ENCODE measurements at places on chromosomes 5 and 9.

- no peak for DNase-seq
Measured at GRCh38 chr5:5044247-5044840, 95.8 kb upstream of the ADAMTS16 start.

- DNase-seq: no peak
Measured at GRCh38 chr5:172797771-172798191, 26.8 kb upstream of the DUSP1 start.

DNA sequence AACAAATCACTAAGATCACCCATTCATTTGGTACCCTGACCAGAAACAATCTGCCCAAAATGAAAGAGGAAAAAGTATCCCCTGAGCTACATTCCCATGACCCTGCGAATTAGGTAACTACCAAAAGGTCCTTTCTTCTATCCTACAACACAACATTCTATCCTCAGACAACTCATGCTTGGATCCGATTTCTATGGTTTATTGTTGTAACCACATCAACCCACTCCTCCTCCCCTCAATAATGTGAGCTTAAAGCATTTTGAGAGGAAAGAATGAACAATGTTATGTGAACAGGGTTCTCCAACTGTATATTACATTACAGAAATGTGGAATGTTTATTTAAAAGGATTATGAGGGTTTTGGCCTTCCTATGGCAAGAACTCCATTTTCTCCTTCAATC is 4.0 kb downstream of the SLC35D2 start:
- no peak for DNase-seq

- no peak for DNase-seq
Measured at GRCh38 chr5:113057557-113057984, 81.0 kb downstream of the DCP2 start.

- DNase-seq: no peak
Measured at GRCh38 chr9:36251428-36251827, 6.8 kb downstream of the GNE start.

GRCh38 chr5:61449804-61450492 is 117.9 kb downstream of the ZSWIM6 start:
- no peak for DNase-seq

DNA sequence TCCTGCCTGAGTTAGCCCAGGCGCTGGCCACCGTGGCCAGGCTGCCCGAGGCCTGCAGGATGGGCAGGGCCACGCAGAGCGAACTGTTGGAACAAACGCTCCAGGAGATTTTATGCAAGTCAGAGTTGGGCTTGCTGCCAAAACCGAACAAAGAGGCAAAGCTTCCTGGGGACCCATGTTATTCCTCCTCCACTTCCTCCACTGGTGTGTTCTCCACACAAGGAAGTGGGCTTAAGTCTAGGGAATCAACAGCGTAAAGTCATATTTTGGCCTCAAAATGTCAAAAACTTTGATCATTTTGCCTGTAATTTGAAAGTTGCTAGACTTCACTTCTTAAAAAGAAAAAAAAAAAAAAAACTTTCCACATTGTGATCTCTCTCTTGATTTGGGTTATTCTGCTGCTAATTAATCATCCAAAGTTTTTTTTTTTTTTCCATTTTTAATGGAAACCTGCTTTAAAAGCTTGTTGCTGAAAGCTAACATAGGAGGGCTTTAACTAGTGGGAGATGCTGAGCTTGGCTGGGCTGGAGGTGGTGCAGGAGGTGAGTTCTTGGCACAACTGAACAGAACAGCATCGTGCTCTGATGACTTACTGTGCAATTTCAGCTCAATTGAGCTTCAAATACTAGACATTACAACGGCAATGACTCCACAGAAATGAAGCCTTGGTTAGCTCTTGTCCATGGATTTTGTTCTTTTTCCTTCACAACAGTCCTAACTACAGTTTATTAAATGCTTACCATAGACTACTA is 73.0 kb downstream of the PTPDC1 start:
- no peak for DNase-seq

Data from stimulated activated CD8-positive, alpha-beta memory T cell treated with anti-CD3 and anti-CD28 coated beads, Interleukin-4, amount 100 ng/mL, for 1 hour (primary cell).